ENCODE measurements at places on chromosomes 7 and 10.
A peak's percentile ranks its signal among the peaks of the same experiment; 100 is the strongest.

GRCh38 chr10:116444527-116445142 lies 17.0 kb downstream of the PNLIPRP3 start:
- no peak for DNase-seq

- DNase-seq: no peak
Observed at GRCh38 chr10:126842836-126843235, 62.4 kb upstream of the DOCK1 start.

- no peak for DNase-seq
Observed at GRCh38 chr10:299512-299911, 164.3 kb downstream of the ZMYND11 start.

DNA sequence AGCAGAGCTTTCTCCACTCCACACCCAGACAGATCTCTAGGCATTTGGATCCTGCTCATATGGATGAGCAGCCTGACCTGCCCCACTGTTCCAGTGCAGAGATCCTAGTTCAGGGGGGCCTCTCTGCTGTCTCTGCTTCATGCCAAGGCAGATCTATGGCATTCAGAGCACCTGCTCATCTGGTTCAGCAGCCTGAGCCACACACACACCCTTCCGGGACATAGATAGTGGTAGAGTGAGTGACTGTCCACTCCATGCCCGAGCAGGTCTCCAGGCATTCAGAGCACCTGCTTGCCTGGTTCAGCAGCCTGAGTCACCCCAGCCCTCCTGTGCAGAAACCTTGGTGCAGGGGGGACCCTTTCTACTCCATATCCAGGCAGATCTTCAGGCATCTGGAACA lies 54.3 kb upstream of the ZNF800 start:
- no peak for DNase-seq

DNA sequence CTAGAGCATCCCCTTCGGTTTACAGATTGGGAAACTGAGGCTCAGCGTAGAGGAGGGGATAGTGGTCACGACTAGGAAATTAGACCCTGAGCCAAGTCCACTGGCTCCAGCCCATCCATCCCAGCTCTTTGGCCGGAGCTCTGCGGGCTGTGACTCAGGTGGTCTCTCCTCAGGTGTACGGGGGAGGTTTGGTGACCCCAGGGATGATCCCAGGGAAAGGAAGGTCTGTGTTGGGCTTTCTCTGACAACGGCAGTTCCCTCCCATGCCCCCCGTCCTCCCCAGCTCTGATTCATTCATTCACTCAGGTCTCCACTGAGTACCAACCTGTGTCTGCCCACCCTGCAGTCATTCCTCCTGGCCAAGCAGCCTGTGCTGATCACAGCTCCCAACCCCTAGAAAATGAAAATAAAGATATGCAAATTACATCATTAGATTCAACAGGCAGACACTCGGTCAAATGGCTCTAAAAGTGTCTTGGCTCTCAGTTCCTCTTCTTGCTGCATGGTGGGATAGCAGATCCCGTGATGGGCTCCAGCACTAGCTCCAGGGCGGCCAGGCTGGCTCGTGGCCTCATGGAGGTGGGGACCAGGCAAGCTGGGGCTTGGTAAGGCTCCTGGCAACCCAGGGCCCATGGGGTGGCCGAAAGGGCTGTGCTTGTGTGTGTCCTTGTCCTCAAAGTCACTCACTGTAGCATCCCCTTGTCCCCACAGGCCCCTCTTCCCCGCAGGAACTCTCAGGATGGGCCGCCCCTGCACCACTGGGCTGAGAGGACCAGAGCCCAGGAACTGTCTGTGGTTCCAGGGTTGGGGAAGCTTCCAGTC lies 37.8 kb downstream of the CLRN3 start:
- DNase-seq: no peak

- no peak for DNase-seq
Observed at GRCh38 chr7:119026391-119026790, 801.9 kb downstream of the ANKRD7 start.

GRCh38 chr10:24887855-24888231 lies 64.6 kb downstream of the PRTFDC1 start:
- DNase-seq: no peak

- no peak for DNase-seq
Observed at GRCh38 chr10:118369641-118370205, 27.6 kb upstream of the FAM204A start.

DNA sequence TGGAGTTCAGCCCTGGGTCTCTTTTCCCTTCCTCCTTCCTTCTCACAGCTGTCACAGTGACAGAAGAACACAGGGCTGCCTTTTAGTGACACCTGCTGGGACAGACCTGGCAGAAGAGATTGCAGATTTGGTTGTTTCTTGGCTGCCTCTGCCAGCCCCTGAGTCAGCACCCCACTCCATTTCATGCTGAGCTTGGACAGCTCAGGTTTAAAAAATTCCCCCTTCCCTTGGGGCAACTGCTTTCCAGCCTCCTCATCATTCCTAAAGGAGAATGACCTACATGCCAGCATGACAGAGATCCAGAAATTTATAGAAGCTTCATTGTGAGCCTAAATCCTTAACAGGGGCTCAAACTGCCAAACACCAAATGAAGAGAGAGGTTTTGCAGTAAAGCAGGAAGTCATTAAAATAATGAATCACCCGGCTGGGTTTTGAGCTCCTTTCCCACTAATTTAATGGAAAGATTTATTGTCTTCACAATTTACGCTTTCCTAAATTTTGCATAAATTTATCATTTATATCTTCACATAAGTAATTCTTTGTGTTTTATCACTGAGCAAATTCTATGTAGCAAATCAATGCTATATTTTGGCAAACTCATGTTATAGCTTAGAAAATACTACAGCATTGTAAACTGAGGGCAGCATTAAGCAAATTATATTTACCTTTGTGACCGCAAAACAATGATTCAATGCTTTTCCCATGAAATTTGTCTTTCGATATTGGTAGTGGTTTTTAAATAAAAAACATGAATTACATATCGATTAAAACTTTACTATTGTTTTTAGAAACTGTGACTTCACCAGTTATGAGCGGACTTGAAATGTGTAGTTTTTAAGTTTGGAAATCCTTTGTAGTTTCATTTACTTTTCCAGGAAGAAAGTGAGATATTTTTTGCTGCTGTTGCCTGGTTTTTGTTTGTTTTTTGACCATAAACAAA lies 399.5 kb upstream of the ANKRD30A start:
- DNase-seq: no peak

DNA sequence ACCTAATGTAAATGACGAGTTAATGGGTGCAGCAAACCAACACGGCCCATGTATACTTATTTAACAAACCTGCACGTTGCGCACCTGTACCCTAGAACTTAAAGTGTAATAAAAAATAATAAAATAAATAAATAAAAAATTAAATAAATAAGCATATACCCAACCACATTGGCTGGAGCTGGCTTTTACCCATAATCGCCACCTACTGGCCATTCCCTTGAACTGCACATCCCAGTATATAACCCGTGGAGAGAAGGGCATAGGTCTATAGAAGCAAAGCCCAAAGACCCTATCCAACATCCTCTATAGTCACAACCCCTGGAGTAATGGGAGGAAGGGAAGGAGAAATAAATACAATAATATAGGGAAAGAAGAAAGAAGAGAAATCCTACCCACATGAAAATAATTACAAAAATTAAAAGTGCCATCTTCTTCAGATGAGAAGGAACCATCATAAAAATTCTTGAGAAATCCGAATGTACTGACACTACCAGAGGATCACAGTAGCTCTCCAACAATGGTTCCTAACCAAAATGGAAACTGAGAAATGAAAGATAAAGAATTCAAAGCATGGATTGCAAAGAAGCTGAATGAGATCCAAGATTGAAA lies 65.6 kb downstream of the TWIST1 start:
- DNase-seq: peak; percentile 57

DNA sequence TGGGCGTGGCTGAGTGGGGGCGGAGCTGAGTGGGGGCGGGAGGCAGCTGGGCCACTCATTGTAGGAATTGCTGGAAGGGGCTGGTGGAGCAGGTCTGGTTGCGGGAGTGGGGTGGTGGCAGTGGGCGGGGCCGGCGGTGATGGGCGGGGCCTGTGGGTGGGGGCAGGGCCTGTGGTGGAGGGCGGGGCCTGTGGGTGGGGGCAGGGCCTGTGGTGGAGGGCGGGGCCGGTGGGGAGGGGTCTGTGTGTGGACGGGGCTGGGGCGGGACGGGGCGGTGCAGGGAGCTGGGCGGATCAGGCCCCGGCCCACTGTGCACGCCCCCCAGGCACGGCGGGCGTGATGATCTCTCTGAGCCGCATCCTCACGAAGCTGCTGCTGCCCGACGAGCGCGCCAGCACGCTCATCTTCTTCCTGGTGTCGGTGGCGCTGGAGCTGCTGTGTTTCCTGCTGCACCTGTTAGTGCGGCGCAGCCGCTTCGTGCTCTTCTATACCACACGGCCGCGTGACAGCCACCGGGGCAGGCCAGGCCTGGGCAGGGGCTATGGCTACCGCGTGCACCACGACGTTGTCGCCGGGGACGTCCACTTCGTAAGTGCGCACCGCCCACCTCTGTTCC lies 14.0 kb downstream of the SLC29A4 start:
- DNase-seq: peak; percentile 84

- DNase-seq: no peak
Observed at GRCh38 chr10:70840836-70841235, 25.1 kb downstream of the SGPL1 start.

GRCh38 chr10:99612167-99612831 lies 7.9 kb downstream of the SLC25A28 start:
- no peak for DNase-seq

- DNase-seq: no peak
Observed at GRCh38 chr10:12628964-12629766, 279.8 kb downstream of the CAMK1D start.

- DNase-seq: no peak
Observed at GRCh38 chr7:118793582-118793981, 569.1 kb downstream of the ANKRD7 start.

DNA sequence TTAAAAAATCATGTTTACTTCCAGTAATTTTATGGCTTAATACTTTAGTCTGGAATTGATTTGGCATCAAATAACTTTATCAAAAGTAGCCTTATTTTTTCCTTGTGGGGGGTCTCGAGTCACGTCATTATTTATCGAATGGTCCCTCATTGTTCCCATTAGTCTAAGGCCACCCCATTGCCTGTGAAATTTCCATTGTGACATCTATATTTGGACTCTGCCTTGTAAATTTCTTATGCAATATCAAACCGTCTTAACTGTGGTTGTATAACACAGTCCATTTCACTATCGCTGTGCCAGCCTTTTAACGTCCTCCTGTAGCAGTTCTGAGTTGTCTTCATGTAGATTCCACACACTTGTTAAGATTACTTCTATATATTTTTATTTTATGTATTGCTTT lies 103.9 kb upstream of the RET start:
- DNase-seq: no peak

GRCh38 chr7:23396222-23397015 lies 73.9 kb downstream of the IGF2BP3 start:
- no peak for DNase-seq

- DNase-seq: peak; percentile 75
Observed at GRCh38 chr10:62614389-62615157, 189.9 kb upstream of the ADO start.

- no peak for DNase-seq
Observed at GRCh38 chr10:117530791-117531190, 11.8 kb upstream of the EMX2 start.

GRCh38 chr7:158816995-158817394 lies 12.3 kb downstream of the ESYT2 start:
- peak; percentile 49 for DNase-seq

- no peak for DNase-seq
Observed at GRCh38 chr10:131869344-131869743, 31.5 kb upstream of the PPP2R2D start.

- DNase-seq: no peak
Observed at GRCh38 chr7:45988405-45989057, 67.5 kb upstream of the IGFBP3 start.

DNA sequence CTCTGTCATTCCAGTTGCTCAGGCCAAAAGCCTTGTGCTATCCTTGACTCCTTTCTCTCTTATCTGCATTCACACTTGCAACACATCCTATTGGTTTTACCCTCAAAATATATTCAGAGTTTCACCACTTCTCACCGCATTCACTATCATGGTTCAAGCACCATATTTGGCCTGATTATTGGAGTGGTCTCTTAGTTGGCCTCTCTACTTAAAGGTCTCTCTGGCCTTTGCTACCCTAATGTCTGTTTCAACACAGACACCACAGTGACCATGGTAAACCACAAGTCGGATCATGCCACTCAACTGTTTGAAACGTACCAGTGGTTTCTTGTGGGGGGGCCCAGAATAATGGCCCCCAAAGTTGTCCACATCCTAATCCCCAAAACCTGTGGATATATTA lies 15.2 kb upstream of the PDZD8 start:
- no peak for DNase-seq

GRCh38 chr10:130771491-130771946 lies 540.0 kb downstream of the TCERG1L start:
- no peak for DNase-seq

DNA sequence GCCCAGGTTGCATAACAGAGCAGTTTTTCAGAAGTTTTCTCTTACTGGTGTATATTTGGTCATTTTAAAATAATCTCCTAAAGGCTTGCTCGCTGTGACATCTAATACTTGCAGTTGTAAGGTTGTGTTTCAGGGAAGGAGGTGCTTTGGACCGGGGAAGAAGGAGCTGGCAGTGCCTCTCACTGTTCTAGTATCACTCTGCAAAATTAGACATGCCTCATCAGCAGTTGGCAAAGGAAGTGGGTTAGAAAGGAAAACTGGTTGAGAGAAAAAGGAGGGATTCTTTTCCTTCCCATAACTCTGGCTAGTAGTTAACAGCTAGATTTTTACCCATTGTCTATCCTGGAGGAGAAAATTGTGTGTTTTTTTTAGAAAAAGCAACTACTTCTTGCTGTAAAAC lies 34.8 kb downstream of the CUL1 start:
- no peak for DNase-seq

- DNase-seq: no peak
Observed at GRCh38 chr10:101236376-101237080, 7.3 kb upstream of the LBX1 start.

- DNase-seq: no peak
Observed at GRCh38 chr7:157396316-157397035, 59.7 kb downstream of the DNAJB6 start.

DNA sequence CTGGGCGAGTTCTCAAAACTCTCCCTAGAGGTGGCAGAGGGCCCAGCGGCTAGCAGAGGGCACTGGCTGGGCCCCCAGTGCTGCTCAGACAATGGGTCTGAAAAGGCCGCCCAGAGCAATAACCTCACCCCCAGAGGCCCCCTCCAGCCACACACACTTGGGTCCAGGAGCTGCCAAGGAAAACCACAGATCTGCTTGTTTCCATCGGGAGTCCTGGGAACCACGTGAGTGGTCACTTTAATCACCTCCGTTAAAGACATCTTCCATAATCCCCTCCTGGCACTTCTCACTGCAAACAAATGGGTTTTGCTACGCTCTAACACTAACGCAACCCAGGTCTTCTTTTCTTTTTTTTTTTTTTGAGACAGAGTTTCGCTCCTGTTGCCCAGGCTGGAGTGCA lies 30.0 kb downstream of the NUDT1 start:
- DNase-seq: no peak

- DNase-seq: no peak
Observed at GRCh38 chr10:92303096-92303495, 12.1 kb downstream of the MARCHF5 start.

- no peak for DNase-seq
Observed at GRCh38 chr10:30158325-30158960, 99.1 kb upstream of the JCAD start.

Data from activated CD8-positive, alpha-beta memory T cell treated with anti-CD3 and anti-CD28 coated beads, Interleukin-2, amount 50 U/mL, for 48 hours (primary cell).